ENCODE measurements at places on chromosomes 11 and 22.
A peak's percentile ranks its signal among the peaks of the same experiment; 100 is the strongest.

GRCh38 chr22:33467080-33467479, 408.9 kb upstream of the SYN3 start:
- no peak for DNase-seq

GRCh38 chr11:105000167-105000566, 22.8 kb downstream of the CASP5 start:
- no peak for DNase-seq

DNA sequence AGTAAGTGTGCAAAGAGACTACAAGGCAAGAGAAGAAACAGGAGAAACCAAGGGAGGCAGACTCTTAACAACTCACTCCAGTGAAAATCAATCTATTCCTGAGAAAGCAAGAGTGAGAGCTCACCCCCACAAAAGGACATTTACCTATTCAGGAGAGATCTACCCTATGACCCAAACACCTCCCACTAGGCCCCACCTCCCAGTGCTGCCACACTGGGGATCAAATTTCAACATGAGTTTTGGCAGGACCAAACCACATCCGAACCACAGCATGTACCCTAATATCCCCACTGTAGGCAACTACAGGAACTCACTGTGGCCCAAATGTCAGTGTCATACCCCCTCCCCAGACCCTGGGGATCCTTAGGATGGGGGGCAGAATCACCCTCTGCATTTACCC, 526.2 kb upstream of the B3GAT1 start:
- DNase-seq = no peak

- no peak for DNase-seq
Measured at GRCh38 chr11:121899520-121899919, 216.5 kb downstream of the BLID start.

GRCh38 chr11:75964071-75964470, 149.1 kb downstream of the UVRAG start:
- no peak for DNase-seq

GRCh38 chr11:86196085-86196696, 48.4 kb upstream of the EED start:
- no peak for DNase-seq

DNA sequence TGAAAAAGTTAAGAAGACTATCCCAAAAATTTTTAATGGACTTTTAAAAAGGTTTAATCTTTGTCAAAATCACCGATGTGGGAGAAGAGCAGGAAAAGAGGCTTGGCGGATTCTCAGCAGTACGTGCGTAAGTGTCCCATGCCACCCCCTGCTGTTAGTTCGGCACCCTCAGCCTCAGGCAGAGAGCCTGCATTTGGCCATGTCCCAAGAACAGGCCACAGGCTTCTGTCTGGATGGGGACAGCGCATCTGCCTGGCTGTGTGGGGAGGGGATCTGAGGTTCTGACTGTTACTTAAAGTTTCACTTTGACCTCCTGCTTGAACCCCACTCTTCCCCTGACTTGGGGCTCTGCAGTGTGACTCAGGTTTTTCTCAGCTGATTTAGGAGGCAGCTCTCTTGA, 35.3 kb downstream of the EXT2 start:
- DNase-seq = no peak

GRCh38 chr11:101407324-101407723, 176.5 kb downstream of the TRPC6 start:
- DNase-seq = no peak

GRCh38 chr11:14539982-14540421, 19.8 kb upstream of the PSMA1 start:
- DNase-seq = no peak

DNA sequence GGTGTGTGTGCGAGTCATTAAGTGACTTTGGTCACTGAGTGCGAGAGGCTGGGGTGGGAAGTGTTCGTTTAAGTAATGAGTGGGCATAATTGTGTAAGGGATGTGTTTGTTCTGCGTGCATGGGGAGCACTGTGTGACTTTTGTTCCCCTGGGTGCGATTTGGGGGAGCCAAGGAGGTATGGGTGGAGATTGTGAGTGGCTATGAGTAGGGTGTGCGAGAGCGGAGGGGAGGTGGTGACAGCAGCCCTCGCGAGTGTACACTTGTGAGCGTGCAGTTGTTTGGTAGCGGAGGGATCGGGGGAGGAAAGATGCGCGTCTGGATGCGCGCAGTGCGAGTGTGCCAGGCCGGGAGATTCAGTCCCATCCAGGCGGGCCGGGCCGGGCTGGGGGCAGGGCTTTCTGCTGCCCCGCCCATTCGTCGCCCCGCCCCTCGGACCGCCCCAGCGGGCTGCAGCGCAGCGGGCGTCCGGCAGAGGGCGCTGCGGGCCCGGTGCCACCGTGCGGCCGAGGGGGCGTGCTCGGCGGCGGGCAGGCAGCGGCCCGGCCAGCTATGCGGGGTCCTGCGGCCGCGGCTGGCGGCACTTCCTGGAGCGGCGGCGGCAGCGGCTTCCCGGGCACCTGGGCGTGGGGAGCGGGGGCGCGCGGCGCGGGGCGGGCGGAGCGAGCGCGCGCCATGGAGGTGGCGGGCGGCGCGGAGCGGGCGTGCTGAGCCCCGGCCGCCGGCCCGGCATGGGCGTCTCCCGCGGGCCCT, at the start of gene DGKZ:
Gene DGKZ (plus strand): TSS at position 578 of the 751 bp plus-strand sequence. CDS start 197 bp downstream, outside the sequence.
- peak; percentile 86 for DNase-seq

- no peak for DNase-seq
Measured at GRCh38 chr11:31790649-31791048, 20.5 kb downstream of the PAX6 start.

GRCh38 chr22:23684026-23684425, 6.8 kb upstream of the RGL4 start:
- peak; percentile 44 for DNase-seq

DNA sequence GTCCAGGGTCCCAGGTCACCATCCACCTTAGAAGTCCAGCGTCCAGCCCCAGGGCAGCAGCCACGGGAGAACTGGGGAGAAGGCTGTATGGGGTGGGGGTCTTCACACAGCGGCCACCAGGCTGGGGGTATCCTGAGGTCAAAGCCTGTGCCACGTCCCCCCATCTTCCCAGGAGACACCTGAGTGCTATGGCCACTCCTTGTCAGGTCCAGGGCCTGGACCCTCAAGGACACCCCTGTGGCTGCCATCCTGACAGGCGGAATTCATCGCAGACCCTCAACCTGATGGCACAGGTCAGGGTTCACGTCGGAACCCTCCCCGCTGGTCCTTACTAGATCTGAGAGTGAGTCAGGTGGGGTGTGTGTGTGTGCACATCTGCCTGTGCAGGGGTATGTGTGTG, 18.6 kb downstream of the BRSK2 start:
- no peak for DNase-seq

GRCh38 chr11:26365284-26365683, 33.4 kb downstream of the ANO3 start:
- DNase-seq = no peak

DNA sequence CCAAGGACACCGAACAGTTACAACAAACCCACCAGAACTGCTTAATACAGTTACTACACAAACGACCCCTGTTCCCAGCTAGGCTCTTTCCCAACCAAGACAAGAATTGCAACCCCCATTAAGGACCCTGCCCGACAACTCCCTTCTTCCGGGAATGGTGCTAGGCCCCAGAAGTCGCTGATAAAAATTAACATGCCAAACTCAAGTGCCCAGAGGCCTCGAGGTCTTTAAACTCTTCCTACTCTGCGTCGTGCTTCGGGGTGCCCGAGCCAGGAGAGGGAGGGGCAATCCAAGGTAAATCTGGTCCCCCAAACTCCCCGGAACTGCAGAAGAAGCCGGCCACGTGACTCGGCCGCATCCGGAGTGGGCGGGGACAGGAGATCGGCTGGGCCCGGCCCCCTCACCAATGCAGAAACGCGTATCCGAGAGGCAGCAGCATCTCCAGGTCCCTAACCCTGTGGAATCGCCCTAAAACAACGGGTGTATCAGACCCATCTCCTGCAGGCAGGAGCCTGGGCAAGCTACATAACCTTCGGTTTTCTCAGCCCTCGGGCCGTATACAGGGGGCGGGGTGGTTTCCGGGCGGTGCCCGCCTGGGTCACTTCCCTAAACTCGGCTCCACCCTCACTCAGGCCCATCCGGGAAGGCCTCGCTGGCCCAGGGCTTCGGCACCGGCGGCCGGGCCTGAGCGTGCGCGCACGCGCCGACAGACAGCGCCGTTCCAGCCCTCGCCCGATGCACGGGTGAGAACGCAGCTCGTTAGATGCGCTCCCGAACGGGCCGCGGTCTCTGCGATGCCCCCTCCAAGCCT, 1.1 kb downstream of the CFL1 start:
- peak; percentile 83 for DNase-seq

GRCh38 chr11:120078397-120078796, 59.5 kb downstream of the TRIM29 start:
- DNase-seq = no peak

GRCh38 chr11:112537846-112538330, 277.2 kb upstream of the PLET1 start:
- no peak for DNase-seq

- no peak for DNase-seq
Measured at GRCh38 chr11:74826901-74827300, 78.3 kb downstream of the RNF169 start.

DNA sequence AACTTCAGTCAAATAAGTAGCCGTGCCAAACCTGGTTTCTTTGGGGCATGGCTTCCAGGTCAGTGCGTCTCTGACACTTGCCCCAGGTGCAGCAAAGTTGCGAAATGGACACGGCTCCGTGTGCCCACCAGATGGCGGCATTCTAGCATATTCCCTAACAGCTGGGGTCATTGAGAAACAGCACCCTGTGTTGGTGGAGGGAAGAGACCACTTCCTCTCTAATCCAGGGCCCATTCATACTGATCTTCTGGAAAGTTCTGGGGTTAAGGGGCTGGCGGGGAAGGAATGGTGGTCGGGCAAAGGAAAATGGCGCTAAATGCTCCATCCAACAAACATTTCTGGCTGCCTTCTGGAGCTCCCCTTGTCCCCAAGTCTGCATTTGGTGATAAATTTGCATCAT, 141.2 kb upstream of the TIMP3 start:
- DNase-seq = peak; percentile 71

DNA sequence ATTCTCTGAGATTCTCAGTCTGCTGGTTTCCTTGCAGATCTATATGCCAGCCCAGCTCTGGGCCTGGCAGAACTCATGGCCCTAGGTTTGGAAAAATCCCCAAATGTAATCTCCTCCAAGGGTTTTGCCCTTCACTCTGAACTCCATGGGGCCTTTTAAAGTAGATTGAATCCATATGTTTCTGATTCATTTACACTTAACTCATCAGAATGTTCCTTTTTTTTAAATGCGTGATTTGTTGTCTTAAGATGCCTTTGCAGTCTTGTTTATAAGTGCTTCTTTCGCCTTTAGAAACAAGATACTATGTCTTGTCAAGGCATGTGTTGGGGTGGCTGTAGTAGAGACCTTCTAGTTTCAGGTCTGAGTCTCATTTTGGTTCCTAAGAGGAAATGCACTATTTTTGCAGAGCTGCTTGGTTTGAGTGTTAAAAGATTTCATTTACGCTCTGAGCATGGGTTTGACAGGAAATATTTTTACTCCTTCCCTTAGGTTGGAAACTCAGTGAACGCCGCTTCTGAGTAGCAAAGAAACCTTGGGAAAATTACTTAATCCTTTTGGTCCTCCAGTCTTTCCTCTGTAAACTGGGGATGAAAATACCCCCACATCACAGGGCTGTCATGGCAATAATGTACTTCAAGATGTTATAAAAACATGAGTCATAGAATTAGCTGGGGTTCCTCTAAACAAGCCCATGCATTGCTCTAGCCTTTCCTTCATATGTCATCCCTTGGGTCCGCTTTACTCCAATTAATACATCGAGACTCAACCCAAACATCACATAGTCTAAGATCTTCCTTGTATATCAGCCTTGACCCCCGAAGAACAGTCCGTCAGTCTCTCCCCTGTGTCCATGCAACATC, 83.5 kb downstream of the SNX19 start:
- DNase-seq = no peak

DNA sequence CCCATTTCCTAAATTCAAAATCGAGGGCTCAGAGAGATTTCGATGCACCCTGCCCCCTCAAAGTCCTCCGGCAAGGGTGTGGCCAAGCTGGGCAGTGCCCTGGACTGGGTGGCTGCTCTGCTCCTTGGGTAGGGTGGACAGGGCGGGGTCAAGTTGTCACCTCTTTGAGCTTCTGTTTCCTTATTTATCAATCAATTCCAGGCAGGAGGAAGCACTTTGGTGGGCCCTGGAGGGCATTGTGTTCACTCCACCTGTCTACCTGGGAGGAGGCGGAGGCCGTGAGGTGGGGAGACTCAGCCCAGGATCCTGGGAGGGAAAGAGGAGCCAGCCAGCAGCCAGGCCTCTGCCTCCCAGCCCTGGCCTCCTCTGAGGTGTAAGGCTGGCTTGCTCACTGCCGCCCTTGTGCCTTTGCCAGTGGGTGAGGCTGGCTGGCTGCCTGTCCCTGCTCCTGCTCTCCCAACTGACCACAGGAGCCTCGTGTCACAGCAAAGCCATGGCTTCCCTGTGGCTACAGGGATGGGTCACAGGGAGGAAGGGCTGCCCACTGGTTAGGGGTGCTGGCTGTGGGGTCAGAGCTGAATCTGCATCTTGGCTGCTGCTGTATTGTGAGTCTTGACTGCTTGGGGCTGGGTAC, 25.5 kb upstream of the SHISAL1 start:
- no peak for DNase-seq

- no peak for DNase-seq
Measured at GRCh38 chr11:77345621-77346020, 44.1 kb upstream of the GDPD4 start.

All from left hindlimb (tissue), 1 donor.